Activated naive CD4-positive, alpha-beta T cell treated with anti-CD3 and anti-CD28 coated beads, Interleukin-2, amount 10 ng/mL, durations not matched to agents 7 days and 5 days (primary cell): ENCODE measurements at places on chromosomes 6 and 20.

- DNase-seq = peak; percentile 27
Observed at GRCh38 chr6:107821591-107821990, 2.5 kb downstream of the SCML4 start.

GRCh38 chr6:52352239-52353018 lies 9.5 kb upstream of the PAQR8 start:
- DNase-seq = no peak

DNA sequence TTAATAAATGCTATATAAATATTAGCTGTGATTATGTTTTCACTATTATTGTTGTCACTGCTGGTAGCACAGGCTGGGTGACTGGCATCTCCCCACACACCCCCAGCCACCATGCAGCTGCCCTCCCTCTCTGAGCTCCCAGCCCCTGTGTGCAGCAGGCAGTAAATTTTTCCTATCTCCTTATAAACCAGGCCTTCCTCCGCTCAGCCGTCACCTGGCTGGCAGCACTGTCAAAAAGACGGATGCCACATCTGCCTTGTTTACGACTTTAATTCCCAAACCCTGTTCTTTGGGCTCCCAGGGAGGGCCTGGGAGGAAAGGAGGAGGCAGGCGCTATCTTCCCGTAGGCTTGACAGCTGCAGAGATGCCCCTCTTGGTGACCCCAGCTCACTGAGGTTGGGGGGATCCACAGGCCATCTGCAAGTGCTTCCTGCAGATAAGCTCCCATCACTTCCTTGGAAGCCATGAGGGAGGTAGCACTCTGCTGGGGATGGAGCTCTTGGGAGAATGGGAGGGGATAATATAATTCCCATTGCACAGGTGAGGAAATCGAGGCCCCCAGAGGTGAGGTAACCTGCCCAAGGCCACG lies 94.5 kb downstream of the GRM4 start:
- DNase-seq = no peak

GRCh38 chr6:116975600-116975999 lies 98.6 kb downstream of the RFX6 start:
- DNase-seq = no peak

DNA sequence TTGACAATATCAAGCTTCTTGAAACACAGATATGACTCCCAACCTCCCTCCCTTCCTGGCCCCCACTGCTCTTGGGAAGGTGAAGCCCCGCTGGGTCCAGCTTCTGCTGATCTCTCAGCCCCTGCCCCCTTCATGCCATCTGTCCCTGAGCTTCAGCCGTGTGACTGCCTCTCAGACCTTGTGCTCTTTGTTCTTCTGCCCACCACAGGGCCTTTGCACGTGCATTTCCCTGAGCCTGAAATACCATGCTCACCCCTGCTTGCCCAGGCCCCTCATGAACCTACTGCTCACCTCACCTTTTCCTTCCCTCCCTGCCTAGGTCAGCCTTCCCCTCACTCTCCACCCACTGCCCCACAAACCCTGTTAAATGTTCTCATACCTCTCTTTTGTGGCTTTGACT lies 241.7 kb upstream of the PMEPA1 start:
- DNase-seq = no peak

DNA sequence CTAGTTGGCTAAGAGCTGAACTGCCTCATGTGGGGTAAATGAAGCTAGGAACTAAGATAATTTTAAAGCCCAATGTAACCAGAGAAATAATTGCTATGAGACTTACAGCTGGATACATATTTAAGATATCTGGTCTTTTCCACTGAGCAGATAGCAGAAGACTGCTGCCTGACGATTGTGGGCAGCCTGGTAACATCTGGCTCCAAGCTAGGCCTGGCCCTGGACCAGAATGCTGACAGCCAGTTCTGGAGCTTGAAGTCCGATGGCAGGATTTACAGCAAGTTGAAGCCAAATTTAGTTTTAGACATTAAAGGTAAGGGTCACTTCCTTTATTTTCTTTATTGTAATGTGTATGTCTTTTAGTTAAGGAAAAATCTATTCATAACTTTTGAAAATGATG lies 65.7 kb downstream of the RTN4IP1 start:
- DNase-seq = no peak

- DNase-seq = no peak
Observed at GRCh38 chr6:85462673-85463072, 12.8 kb downstream of the NT5E start.

DNA sequence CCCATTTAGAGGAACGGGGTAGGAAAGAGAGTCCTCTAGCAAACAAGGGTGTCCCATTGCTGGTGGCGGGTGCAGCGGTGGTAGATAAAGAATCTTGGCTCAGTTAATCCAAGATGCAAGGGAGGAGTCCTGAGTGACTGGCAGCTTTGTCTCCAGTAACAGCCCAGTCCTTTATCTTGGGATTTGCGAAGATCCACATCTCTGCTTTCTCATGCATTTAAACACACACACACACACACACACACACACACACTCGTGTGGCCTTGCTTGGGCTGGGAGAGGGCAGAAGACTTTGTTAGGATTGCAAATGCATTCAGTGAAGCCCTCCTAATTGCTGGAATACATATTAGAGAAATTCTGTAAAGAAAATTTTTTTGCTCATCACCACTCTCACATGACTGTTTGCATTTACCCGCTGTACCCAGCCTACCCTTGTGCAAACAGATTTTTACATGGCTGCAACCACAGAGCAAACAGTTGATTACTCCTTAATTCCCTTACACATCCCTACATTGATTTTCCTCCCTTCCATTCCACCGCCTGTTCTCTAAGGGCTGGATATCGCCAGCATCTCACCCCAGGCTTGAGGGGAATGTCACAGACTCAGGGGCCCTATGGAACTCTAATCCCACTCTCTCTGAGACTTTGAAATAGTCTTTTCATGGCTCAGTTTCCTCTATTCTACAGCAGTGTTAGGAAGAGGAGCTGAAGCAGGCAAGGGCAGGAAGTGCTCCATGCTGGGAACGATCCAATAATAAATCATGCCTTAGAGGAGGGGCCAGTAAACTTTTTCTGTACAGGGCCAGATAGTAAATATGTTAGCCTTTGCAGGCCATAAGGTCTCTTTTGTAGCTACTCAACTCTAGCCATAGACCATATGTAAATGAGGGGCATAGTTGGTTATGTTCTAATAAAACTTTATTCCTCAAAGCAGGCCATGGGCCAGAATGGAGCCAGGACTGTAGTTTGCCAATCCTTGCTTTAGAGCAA lies 3.5 kb downstream of the C6orf132 start:
- no peak for DNase-seq
